SK-MEL-5 (cell line): ENCODE measurements at places on chromosomes 5 and 9.

DNA sequence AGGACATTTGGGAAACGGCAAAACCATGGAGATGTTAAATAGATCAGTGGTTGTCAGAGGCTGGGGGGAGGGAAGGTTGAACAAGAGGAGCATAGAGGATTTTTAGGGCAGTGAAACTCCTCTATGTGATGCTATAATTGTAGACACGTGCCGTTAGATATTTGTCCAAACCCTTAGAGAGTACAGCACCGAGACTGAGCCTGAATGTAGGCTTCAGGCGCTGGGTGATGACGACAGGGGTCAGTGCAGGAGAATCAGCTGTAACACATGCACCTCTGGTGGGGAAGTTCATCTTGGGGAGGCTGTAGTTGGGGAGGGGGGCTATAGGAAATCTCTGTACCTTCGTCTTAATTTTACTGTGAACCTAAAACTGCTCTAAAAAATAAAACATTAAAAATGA, 22.2 kb upstream of the CLPTM1L start:
- peak; percentile 44 for DNase-seq

GRCh38 chr9:125346080-125346732, 84.6 kb downstream of the GAPVD1 start:
- no peak for DNase-seq

DNA sequence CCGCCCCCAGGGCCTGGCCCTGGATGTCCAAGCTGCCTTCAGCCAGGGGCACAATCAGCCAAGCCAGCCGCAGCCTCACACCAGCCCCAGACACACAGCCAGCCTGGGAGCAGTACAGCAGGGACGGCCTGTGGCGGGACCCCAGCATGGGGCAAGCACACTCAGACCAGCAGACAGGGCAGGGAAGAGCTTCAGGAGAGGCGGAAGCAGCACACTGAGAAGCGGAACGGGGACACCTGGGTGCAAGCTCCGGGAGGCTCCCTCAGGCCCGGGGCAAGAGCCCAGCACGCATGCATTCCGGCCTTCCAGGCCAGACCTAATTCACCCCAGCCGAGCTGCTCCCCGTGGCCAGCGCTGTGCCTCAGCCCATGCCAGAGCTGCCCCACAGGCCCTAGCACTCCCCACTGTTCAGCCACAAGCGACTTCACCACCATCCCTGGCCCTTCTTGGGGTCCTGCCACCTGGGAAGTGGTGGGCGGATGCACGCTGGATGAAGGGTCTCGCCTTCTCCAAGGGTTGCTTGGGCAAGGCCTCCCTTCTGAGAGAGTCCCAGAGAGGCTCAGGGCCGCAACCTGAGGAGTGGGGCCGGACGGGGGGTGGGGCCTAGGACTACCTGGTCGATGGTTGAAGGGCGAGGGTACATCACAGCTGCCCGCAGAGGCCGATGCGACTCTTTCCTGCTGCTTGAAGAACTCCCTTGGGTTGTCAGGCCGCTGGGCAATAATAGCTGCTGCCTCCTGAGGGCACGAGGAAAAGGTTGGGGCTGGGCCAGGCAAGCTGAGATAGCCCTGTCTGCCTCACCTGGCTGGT, 13.4 kb downstream of the DBN1 start:
- no peak for DNase-seq

DNA sequence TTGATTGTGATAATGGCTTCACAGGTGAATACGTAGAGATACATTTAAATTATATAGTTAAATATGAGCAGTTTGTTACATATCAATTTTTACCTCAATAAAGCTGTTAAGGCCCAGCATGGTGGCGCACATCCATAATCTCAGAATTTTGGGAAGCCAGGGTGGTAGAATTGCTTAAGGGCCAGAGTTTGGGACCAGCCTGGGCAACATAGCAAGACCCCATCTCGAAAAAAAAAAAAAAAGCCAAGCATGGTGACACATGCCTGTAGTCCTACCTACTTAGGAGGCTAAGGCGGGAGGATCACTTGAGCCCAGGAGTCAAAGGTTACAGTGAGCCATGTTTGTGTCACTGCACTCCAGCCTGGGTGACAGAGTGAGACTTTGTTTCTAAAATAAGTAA, 138.7 kb upstream of the TMEM161B start:
- DNase-seq: no peak

DNA sequence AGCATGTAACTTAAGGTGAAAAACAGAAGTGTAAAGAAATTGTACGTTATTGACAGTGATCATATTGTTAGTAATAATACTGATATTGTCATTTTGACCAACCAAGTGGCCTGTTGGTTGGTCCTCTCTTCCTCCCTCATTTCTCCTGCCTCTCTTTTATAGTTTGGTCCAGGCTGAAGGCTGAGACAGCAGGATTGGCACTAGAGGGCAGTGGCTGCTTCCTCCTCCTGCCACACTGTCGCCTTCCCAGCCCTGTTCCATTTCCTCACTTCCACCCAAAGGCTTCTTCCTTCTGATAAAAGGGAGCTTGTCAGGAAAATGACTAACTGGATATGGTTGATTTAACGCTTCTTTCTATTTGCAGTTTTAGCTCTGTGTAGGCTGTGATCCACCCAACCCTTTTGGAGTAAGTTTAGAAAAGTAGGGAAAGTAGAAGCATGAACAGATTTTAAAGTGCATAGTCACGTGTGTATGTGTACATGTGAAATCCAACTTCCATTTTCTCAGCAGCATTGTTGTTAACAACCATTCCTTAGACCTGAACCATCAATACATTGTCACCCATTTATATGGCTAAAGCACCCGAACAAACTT, 35.6 kb downstream of the PTCD2 start:
- peak; percentile 66 for DNase-seq
